GM23338 (cell line): ENCODE measurements at places on chromosomes 13 and 19. TPM values are rescaled to one million over a fixed set of nuclear protein-coding genes. Genes with fewer than 3 reads are reported as not detected.
A peak's percentile ranks its signal among the peaks of the same experiment; 100 is the strongest.

Gene FBXO17
- total RNA-seq = 27.2 and 29.0 TPM in 2 replicates

DNA sequence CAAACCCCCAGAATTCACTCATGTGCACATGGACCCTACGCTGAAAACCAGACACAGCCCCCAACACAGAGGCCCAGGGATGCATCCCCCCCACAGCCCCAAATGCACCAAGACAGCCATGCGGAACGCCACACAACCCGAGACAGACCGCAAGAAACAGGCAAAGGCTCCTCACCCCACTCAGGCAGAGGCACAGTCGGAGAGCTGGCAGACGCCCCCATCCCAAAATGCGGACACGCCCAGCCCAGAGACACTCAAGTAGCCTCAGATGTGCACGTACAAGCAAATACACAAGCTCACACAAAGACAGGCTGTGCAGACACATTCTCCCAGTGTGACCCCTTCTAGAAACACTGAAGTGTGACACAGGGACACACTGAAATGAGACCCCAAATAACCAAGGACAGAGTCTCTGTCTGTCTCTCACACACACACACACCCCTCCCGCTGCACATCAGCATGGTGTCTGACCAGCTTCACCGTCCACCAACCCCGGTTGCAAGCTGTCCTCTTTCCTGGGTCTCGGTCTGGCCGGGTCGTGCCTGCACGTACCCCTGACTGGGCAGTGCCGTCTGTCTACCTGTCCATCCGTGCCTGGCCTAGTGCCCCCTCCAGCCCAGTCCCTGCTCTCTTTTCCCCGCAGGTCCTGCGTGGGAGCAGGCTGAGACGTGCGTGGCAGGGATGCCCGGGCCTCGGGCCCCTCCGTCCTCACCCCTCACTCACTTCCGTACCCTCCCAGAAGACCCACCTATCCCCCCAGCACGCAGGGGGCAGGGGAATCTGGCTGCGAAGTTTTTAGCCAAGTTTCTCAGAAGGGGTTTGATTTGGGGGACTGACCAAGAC, 16.1 kb downstream of the ERFL start:
- no peak for DNase-seq

DNA sequence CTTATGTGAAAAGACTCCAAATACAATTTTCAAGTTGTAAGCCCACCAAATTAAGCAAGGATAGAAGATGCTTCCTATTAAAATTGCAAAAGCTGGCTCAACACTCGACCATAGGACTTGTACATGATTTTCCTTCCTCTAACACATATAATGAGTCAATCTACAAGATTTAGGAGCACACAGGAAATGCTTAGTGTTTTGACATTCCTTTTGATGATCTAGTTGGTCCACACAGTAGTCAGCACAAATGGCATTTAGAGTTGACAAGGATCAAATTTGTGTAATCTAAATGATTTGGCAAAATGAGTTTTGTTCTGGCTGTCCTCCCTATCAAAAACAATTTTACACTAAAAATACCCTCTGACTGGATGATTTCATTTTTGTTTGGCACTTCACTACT, 340.2 kb downstream of the DIAPH3 start:
- no peak for DNase-seq

- peak; percentile 55 for DNase-seq
These were observed 74.1 kb downstream of the DCLK1 start for GRCh38 chr13:36057041-36057440.
